ENCODE measurements at places on chromosomes 4 and X.
A peak's percentile ranks its signal among the peaks of the same experiment; 100 is the strongest.

DNA sequence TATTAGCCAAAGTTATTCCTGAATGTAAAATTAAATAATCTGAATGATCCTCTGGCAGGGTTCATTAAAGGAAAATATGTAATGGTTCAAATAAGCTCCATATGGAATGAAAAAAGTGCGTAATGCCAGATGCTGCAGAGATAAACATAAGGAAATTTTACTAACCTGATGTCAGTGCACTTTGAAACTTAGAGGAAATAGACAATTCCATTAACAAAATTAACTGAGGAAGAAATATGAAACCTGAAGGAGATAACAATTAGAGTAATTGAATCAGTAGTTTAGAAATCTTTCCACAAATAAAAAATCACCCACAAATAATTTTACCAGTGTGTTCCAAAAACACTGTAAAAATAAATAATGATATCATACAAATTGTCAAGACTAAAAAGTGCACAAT is 387.5 kb downstream of the GRIA2 start:
- no peak for DNase-seq

- no peak for DNase-seq
Observed at GRCh38 chr4:125772680-125773079, 457.9 kb downstream of the FAT4 start.

DNA sequence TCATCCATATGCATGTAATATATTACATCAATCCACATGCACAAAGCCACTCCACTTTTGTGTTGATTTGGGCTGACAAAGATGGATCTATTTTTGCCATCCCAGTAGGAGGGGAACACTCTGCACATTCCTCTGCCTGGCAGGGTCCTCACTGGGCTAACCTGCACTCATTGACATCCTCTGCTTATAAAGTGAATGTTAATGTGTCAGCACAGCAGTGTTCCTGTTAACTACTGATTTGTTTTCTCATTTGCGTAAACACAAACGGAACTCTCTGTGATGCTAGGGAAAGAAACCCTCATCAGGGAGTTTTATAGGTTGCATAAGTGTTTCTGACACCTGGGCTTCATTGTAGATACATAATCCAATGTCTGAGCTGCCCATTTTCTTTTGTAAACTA is 826.0 kb downstream of the RAB28 start:
- DNase-seq = no peak

DNA sequence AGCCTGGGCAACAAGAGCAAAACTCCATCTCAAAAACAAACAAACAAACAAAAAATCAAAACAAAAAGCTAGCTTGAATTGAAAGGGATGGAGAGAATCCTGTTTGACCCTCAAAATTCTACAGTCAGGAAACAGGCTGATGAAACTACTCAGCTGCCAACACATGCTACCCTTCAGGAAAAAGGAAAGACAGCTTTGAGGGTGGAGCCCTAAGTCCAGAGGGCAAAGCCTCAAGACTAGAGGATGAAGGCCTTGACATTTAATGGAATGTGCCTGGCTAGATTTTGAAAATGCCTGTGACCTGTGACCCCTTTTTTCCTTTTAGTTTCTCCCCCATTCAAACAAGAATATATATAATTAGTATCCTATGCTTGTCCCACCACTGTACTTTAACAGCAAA is 27.1 kb downstream of the MORC4 start:
- DNase-seq = no peak

GRCh38 chr4:105560421-105560848 is 8.0 kb downstream of the ARHGEF38 start:
- DNase-seq = no peak

DNA sequence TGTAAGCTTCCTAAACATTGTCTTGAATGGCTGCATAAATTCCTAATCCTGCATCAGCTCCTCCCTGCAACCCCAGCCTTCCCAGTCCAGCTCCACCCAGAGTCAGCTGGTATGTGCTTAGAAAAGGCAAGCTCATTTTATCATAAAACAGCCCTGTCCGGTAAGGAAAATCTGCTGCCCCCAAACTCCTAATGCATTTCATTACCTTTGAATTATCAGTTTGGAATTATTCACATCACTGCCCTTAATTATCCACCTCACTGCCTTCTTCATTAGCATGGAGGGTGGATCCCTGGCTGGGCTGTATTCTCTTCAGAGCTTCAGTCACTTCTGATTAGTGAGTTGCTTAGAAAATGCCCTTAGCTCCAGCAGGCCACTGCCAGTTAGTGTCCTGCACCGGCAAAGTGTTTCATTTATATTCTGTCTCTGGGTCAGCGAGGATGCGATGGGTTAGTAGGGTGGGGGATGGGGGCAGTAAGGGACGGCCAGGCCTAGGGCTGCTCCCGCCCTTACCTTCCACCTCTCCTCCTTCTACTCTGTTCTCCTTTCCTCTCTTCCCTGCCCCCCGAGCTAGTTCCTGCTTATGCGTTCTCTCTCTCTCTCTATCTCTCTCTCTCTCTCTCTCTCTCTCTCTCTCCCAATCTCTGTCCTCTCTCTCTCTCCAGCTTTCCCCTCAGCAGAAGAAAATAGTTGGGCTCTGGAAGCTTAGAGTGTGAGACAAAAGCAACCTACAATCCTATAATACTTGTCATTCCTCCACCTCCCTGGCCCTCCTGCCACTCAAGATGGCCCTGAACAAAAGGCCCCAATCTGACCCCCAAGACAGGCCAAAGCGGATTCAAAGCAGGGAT is 174.8 kb upstream of the KLF3 start:
- DNase-seq = peak; percentile 60

- no peak for DNase-seq
Observed at GRCh38 chr4:89469930-89470375, 162.4 kb upstream of the GPRIN3 start.

DNA sequence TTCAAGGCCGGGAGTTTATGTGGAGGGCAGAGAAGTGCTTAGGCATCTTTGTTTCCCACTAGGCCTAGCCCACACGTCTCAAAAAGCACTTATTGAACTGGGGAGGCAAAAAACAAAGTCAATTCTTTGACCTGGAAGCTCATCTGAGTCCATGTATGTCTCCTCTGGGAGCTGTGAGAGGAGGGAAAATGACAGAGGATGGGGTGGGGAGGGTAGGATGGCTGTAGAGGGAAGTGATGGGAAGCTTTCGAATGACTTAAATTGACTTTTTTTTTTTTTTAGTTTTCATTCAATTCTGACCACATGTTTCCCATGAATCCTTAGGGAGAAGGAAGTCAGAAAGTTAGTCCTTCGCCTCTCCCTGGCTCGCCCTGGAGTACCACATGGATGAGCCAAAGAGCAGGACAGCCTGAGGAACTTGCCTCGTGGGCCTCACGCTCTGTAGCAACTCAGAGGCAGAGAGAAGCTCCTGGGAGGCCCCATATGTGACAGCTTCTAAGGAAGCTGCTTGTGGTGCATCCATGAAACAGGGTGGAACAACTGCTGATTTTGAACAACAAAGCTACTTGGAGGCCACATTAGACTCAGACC is 45.0 kb downstream of the NHSL2 start:
- DNase-seq = no peak

DNA sequence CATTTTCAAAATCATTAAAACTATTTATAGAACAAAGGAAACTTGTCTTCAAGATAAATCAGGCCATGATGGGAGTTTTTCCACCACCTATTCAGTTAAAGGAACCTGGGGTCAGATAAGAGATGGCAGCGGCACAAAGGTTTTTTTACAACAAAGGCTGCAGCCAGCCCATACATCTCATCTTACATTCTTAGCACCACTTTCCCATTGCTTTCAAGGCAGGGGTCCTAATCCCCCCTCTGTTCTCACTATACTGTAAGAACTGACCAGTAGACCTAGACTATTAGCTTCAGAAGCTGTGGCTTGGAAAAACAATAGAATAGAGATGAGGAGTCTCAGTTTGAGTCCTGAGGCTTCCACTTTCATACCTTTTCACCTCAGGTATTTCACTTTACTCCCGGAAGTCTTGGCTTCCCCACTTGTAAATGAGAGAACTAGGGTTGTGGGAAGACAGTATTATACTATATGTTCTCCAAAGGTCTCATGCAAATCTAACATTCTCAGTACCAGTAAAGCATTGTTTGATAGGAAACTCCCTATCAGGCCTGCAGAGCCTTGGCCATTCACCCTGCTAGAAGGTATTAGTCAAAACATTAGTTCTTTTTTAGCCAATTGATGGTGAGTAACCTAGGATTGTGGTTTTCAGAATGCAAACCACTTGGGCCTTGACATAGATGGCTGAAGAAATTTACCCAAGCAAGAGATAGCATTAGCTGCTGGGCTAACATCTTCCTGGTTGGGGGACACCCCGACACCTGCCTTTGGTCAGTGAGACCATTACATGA is 182.9 kb upstream of the PBDC1 start:
- no peak for DNase-seq

GRCh38 chr4:4480205-4480604 is 61.6 kb downstream of the STX18 start:
- DNase-seq = no peak

DNA sequence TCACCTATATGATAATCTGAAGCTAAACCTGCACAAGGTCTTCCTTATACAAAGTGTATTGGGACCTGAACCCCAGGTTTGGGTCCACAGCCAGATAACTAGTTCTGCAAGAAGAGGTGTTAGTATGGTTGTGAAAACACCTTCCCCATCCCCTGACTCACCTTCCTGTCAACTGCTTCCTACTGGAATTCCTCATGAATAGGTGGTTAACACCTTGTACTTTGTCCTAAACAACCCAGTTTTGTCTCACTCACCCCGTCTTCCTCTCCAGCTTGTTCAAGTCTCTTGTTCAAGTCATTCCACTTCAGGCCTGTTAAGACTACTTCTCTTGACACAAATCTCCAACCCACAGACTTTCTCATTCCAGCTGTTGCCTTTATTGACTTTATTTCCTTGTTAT is 45.5 kb downstream of the CCNG2 start:
- no peak for DNase-seq

DNA sequence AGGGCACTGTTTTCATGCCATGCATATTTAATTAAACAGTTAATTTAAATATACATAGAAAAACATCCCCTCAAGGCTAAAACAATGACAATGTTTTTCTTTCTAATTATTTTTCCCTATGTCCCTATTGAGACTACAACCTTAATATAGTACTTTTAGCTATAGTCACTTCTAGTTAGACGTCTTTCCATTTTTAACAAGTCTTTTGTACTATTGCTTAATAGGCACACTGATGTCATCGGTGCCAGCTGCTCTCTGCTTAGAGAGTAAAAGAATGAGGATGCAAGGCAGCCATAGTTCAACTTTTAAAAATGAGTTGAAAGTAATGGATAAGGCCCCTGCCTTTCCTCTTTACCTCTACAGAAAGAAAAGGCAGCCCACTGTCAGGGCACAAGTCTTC is 191.1 kb downstream of the KCTD8 start:
- DNase-seq = no peak

DNA sequence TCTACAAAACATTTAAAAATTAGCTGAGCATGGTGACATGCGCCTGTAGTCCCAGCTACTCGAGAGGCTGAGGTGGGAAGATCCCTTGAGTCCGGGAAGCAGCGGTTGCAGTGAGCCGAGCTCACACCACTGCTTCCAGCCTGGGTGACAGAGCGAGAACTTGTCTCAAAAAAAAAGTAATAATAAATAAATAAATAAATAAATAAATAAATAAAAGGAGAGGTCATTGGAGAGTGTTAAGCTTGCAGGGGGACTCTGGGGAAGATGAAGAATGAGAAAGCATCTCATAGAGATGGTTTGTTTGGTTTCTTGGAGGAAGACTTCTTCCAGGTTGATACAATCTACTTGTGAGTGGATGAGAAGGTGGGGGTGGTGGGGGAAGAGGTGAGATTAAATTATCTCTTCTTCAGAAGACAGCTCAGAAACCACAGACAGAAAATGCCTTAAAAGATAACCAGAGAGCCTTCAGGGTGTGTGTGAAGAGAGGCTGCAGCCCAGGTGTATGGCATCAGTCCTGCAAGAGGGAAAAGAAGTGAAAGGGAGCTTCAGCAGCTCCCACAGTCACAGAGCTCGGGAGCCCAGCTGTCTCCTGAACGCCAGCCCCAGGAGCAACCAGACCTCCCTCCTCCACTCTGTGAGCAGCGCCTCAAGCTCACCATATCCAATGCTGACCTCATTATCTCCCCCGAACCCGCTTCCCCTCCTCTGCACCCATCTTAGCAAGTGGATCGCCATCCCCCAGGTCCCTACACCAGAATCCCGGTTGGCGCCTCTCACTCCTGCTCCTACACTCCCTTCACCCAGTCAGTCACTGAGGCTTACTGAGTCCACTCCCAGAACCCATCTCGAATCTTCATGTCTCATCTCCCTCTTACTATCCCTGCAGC is 48.2 kb downstream of the RBM47 start:
- no peak for DNase-seq
